ENCODE measurements at places on chromosomes 2 and 18.

GRCh38 chr2:206071807-206072206 is 14.2 kb downstream of the INO80D start:
- no peak for DNase-seq

DNA sequence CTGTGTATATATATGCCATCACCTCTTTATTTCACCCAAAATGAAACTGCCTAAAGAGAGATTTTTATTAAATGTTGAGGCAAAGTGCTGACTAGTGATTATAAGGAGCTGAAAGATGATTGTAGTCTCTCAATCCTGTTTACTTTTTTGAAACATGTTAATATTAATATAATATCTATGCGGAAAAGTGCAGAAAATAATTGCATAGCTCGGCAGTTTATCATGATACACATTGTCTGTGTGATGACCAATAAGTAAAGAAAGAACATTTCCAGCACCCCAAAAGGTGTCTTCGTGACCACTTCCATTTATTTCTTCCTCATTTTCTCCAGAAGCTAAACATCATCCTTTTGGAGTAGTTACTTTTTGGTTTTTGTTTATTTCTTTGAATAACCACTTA is 99.0 kb downstream of the BIRC6 start:
- no peak for DNase-seq

GRCh38 chr2:10773821-10774341 is 38.7 kb downstream of the PDIA6 start:
- DNase-seq = no peak

DNA sequence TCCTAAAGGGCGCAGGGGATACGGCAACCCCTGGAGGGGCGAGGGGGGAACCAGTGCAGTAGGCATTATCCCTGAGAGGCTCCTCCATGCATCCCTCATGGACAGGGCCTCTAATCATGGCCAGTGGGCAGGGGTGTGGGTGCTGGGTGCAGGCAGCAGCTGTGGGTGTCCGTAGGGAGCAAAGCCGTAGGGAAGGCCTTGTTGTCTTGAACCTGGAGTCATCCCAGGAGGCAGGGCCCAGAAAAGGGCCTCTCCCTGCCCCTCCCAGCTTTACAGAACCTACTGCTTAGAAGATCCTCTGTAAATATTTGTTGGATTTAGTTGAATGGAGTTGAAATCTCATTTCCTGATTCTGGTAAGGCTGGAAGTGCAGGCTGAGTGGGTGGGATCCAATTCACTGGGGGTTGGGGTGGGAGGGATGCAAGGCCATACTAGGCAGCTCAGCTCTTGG is 207.0 kb upstream of the HAAO start:
- DNase-seq = no peak

GRCh38 chr2:40485854-40486253 is 34.0 kb upstream of the SLC8A1 start:
- DNase-seq = no peak

DNA sequence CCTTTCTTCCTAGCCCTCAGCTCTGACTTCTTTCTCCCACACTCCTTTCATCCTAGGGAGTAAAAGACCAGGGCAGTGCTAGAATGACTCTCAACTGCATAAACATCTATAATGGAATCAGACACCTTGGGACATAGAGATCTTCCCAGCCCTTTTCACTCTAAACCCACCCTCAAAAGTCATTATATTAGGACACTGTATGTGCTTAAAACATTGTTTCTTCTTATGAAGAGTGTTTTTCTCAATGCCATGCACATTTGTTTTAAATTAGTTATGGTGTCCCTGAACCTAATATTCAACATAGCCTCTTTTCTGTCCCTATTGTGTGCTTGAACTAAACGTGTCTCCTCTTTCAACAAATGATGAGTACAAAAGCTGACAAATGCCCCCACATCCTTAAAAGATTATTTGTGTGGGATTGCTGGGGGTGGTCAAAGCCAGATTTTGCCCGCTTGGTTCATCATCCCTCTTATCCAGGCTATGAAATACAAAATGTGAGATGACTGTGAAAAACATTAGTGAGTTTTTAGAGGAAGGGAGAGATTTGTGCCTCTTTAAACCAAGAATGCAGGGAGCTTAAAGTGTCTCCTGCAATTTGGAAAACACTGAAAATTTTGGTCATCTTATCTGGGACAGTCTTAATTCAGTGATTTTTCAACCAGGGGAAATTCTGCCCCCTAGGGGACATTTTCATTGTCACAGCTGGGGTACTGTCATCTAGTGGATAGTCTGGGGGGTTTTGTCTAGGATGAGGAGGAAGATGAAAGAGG is 29.0 kb downstream of the SERPINB5 start:
- DNase-seq = no peak

- no peak for DNase-seq
These were observed 6.5 kb upstream of the VPS54 start for GRCh38 chr2:64025741-64026140.

DNA sequence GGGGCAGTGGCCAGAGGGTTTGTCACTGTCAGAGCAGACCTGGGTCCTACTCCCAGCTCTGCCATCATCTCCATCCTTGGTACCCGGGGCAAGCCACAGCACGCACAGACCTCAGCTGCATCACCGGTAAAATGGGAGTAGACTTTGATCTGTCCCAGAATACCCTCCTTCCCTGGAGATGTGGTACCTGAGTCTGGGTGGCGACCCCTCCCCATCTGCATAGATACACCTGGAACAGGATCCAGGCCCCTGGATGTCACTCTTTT is 64.0 kb downstream of the ZFP36L2 start:
- DNase-seq = no peak

DNA sequence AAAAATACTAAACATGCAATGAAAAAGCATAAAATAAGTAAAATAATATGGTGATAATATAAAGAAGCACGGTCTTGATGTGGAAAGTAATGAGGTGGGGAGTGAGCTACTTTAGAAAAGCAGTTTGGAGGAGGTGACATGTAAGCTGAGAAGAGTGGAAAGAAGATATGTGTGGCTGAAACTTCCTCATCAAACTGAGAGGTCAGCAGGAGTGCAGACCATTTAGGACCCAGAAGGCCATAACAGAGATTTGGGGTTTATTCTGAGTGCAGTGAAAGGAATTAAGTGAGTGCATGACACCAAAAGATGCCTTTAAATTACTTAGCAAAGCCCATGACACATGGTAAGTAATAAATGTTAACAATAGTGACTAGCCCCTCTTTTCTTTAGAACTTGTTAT is 24.4 kb upstream of the TMEM182 start:
- DNase-seq = no peak
